ENCODE measurements at places on chromosomes 6 and 20. TPM values are rescaled to one million over a fixed set of nuclear protein-coding genes. Genes with fewer than 3 reads are reported as not detected.

Gene HSPA12B
- 26.9 TPM for polyA plus RNA-seq

Gene EYA2
- polyA plus RNA-seq = 2.6 TPM

Gene SPINT4
- polyA plus RNA-seq = not detected

Gene ATP9A
- 54.3 TPM for polyA plus RNA-seq

Gene PHACTR3
- 10.0 TPM for polyA plus RNA-seq

Gene FERMT1
- polyA plus RNA-seq = 0.34 TPM

Gene RTN4IP1
- 7.4 TPM for polyA plus RNA-seq

Gene MYL9
- polyA plus RNA-seq = 405 TPM

Gene IL17A
- polyA plus RNA-seq = not detected

Gene SYCP2
- polyA plus RNA-seq = 1.5 TPM

Gene GSTA1
- polyA plus RNA-seq = 0.34 TPM

Gene ARHGAP18
- polyA plus RNA-seq = 24.0 TPM

Data from muscle of back (tissue), 13 donors.